ENCODE measurements at places on chromosomes 4 and X.

GRCh38 chr4:15469402-15470127 is at the start of gene CC2D2A:
Gene CC2D2A (plus strand): TSS chr4:15469882. CDS start chr4:15475933, 6,051 bp downstream.
- DNase-seq, result no peak

- DNase-seq, result no peak
Measured at GRCh38 chr4:77920371-77920770, 57.7 kb downstream of the MRPL1 start.

- peak; percentile 95 for DNase-seq
Measured at GRCh38 chr4:73735231-73735630, 5.1 kb upstream of the CXCL8 start.

DNA sequence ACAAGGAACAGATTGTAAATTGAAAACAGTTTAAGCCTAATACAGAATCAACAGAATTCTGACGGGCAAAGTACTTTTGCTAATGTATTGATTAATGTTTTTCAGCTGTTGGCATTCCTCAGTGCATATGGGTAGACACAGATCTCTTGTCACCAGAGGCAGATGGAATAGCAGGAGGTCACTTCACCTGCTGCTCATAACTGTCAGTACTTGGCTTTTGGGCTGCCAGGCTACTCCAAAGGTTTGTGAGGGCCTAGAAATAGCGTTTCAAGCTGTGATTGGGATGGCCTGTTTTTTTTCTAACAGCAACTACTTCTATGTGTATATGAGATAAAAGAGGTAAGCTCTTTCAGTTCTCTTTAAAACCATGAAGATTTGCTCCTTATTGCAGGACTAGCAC is 307.5 kb upstream of the ANXA10 start:
- DNase-seq, result no peak

GRCh38 chr4:139453371-139454110 is 380 bp upstream of the RAB33B start:
- peak; percentile 91 for DNase-seq

DNA sequence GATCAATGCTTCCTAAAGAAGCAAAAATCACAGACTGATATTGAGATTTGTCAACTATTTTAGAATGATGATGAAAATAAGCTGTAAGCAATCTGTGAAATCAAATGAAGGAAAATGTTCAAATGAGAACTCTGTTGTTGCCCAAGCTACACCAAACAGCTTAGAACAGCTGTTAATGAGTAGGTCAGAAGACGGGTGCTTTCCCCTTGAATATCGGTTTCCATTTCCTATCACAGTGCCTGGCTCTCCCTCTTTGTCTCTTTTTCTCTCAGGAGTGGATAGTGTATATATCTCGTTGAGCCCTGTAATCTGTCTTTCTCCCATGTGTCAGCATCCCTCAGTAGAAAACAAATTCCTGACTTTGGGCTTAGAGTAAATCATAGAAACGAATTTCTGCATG is 1592.9 kb upstream of the TENM3 start:
- DNase-seq, result no peak

- no peak for DNase-seq
Measured at GRCh38 chr4:80007745-80008149, 65.3 kb downstream of the ANTXR2 start.

- DNase-seq, result no peak
Measured at GRCh38 chr4:100805538-100805937, 287.7 kb upstream of the EMCN start.

DNA sequence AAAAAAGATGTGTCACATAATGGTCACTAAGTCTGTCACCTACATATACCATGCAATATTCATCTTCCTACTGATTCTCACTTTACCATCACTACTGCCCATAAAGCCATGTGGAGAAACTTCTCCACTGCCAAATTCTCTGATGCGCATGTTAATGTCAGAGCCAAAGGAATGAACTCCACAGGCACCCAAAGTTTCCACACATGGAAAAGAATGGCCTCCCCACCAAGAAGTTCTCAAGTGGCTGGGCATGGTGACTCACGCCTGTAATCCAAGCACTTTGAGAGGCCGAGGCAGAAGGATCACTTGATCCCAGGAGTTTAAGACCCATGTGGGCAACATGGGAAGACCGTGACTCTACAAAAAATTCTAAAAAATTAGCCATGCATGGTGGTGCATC is 43.8 kb upstream of the UGDH start:
- DNase-seq, result no peak

DNA sequence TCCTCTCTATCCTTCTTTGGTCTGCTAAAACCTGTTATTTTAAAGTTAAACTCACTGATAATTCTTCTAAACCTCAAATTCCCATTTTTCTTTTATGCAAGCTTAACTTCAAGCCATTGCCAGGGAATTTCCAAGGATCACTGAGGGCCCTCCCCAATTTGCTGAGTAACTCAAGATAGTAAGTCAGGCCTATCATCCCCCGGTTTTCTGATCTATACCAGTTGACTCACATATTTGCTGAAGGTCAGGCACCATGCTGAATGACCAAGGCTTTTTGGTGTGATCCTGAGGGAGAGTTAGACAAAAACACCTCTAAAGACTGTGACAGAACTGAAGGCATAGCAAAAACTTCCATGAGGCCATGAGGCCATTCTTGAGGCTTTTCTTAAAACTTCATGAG is 1301.9 kb downstream of the PCDH7 start:
- no peak for DNase-seq

GRCh38 chr4:123133397-123134050 is 211.1 kb upstream of the NUDT6 start:
- no peak for DNase-seq

- no peak for DNase-seq
Measured at GRCh38 chr4:4782969-4783368, 76.5 kb upstream of the MSX1 start.

DNA sequence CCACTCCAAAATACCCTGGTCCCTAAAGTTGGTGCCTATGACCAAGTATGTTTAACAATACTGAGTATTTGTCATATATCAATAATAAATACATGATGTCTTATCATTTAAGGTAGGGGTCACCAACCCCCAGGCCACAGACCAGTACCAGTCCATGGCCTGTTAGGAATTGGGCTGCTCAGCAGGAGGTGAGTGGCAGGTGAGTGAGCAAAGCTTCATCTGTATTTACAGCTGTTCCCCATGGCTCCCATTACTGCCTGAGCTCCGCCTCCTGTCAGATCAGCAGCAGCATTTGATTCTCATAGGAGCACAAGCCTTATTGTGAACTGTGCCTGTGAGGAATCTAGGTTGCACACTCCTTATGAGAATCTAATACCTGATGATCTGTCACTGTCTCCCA is 126.2 kb downstream of the HNRNPD start:
- DNase-seq, result no peak

DNA sequence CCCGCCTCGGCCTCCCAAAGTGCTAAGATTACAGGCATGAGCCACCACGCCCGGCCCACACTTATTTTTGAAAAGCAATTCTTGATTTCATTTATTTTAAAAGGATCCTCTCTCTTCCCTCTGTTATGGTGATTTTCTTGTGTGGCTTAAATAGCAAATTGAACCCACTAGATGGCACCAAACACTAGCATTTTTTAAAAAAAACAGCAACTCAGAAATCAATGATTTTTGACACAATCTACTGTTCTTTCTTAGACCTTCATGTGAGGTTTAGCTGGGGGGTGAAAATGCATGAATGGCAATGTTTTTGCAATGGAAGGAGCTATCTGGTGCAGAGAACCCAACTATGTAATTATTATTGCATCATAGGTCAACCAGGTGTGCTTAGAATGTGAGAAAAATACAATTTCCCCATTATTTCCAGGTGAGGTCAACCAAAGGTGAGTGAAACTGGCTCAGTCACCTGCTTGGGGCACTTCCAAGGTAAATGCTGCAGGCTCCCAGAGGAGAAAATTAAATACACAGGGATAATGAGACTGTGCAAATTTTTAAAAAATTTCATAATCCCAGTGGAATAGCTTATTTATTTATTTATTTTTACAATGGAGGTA is 226.7 kb upstream of the PRKX start:
- DNase-seq, result no peak

GRCh38 chr4:184368290-184368689 is 106.1 kb downstream of the IRF2 start:
- DNase-seq, result no peak

GRCh38 chrX:50211510-50211909 is 6.9 kb downstream of the CCNB3 start:
- DNase-seq, result no peak

- no peak for DNase-seq
Measured at GRCh38 chr4:123545667-123546572, 149.3 kb downstream of the SPRY1 start.

- no peak for DNase-seq
Measured at GRCh38 chr4:18568600-18568999, 547.0 kb upstream of the LCORL start.

- DNase-seq, result no peak
Measured at GRCh38 chr4:185272245-185272644, 62.8 kb downstream of the SNX25 start.

- DNase-seq, result no peak
Measured at GRCh38 chr4:186839122-186840037, 115.7 kb upstream of the FAT1 start.

DNA sequence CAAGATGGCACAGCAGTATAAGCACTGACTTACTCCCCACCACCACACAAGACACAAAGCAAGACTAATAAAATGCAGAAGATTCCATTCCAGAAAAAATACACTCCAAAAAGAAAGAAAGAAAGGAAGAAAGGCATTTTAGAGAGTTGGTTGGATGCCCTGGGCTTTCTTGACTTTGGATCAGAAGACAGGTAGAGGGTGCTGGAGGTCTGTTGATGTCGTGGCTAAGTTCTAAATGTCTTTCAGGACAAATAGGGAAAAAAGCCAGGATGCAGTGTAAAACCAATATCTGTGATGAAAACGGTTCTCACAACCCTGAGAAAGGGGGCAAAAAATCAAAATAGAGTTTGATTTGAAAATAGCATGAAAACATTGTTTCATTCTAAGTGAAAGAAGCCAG is 555.2 kb upstream of the PRKX start:
- no peak for DNase-seq

GRCh38 chr4:81688085-81688484 is 216.4 kb upstream of the RASGEF1B start:
- no peak for DNase-seq

DNA sequence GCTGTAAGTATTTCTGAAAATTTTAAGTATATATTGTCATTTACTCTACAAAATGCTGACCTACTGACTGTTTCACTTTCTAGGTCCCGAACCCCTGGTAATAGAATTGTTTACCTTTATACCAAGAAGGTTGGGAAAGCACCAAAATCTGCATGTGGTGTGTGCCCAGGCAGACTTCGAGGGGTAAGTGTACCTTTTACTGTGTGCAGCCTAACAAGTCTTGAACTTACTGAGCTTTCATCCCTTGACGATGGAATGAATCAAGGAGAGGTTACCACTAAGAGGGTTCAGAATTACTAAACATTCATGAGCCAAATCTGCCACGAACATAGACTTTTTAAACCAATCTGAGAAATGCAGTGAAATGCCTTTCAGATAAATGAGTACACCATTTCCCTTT is 1.6 kb downstream of the RPL34 start:
- DNase-seq, result no peak

DNA sequence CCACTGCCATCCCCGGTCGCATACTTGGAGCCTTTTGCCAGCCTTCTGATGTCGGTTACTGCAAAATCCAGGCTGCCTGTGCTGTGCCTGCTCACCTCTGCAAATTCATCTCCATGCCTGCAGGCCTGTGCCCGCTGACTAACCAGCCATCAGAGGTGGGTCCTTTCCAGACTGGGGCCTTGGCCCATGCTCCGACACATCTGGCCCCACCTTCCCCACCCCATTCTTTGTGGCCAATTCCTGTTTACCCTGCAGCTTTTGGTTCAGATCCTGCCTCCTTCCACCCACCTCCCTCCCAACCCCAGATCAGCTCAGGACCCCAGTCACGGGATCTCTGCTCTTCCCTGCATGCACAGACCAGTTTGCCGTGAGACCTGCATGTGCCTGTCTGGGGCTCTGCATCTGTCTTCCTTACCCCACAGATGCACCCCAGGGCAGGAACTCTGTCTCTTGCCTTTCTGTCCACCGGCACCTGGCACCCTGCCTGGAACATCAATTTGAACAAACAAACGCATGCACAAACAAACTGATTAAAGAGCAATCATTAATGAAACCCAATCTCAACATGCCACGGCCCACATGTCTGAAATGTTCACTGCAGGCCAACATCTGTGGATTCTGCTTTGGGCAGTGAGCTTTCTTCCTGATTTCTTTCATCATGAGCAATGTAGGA is 112.8 kb upstream of the PSAPL1 start:
- no peak for DNase-seq

DNA sequence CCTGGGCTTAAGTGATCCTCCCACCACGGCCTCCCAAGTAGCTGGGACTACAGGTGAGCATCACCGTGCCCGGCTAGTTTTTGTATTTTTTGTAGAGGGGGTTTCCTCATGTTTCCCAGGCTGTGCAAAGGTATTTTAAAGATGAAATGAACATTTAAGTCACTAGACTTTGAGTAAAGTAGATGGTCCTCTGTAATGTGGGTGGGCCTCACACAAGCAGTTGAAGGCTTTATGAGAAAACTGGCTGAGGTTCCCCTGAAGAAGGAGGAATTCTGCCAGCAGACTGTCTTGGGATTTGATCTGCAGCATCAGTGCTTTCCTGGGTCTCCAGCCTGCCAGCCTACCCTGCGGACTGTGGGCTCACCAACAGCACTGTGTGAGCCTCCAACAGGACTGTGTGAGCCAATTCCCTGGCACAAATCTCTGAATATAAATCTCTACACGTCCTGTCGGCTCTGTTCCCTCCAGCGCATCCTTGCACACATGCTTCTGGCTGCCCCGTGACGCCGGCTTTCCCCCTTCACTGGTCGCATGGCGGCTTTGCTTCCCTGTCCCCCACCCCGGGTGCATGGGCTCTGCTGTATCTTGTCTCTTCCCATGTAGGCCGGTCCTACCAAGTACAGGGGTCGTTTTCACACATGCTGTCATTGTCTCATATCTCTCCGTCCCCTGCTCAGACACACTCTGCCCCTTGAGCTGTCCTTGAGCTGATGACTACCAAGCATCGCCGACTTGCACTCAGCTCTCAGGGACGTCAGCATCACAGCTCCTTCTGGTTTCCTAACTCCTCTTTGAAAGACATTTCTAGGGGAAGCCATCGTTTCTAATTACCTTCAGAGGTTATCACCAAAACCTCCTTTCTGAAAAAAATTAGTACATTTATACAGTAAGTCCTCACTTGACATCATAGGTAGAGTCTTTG is 46.4 kb downstream of the RWDD4 start:
- no peak for DNase-seq

GRCh38 chr4:76955182-76955581 is 5.6 kb downstream of the SEPTIN11 start:
- DNase-seq, result no peak

DNA sequence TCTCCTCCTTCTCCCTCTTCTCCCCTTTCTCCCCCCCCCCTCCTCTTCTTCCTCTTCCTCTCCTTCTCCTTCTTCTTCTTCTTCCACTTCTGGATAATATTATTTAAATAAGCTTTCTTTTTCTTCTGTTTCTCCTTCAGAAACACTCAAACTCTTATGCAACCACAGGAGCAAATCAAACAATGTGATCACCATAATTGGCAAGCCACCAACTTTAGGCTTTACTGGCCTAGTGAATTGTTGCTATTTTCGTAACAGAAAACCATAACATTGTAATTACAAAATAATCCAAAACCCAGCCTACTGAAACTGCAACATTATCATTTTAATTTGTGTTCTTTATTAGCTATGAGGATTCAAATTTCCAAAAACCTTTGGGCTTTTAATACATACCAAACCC is 14.3 kb downstream of the DCAF8L1 start:
- no peak for DNase-seq
